ENCODE measurements at places on chromosomes 2 and 18. TPM values are rescaled to one million over a fixed set of nuclear protein-coding genes. Genes with fewer than 3 reads are reported as not detected.

Gene RGPD4
- total RNA-seq = not detected

Gene ASB3
- 8.4 TPM for total RNA-seq

Gene HAAO
- total RNA-seq = 1.6 TPM

Gene CAPG
- 18.0 TPM for total RNA-seq

Gene CD8B
- not detected for total RNA-seq

Gene FAM110C
- 3.9 TPM for total RNA-seq

Gene FBXO48
- total RNA-seq = 0.56 TPM

Gene IL1A
- total RNA-seq = not detected

Gene CHST9
- total RNA-seq = 12.2 TPM

Gene ORC4
- 45.7 TPM for total RNA-seq

Gene OTOS
- total RNA-seq = not detected

DNA sequence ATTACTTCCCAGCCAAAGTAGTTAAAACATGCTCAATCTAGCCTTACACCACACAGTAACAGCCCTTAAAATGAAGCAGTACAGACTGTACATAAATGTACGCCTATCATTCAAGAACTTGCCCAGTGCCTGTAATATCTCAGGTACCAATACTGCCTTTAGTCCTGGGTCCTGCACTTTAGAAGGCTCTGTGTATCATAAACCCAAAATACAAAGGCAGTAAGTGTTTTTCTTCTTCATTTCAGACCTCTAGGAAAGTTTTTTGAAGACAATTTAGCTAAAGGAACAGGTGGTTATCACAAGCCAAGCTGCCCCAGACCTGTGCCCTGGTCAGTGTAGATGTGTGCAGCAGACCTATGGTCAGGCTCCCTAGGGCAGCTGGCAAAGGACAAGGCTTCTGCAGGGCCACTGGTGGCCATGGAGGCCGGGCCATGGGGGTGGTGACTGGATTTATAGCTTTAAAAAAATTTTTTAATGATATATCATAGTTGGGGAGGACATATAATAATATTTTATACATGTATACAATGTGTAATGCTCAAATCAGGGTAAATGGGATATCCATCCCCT is 18.8 kb downstream of the LPIN2 start:
- DNase-seq = no peak
- H3K27ac ChIP-seq = no peak overlapping the region

DNA sequence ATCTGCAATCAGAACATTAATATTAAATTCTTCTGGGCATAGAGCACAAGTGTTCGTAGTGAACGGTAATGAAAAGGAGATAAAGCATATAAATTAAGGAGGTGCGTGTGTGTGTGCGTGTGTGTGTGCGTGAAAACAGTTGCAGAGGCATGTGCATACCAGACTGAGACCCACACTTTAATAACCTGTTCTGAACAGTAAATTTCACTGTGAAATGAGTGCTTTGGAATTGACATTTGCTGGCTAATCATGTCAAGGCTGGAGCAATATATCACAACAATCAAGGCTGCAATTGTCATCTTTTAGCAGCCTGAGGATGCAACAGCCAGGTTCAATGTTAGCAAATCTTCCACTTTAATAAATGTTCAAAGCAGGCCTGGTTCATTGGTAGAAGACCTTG is 57.9 kb downstream of the DCDC2C start:
- H3K4me1 ChIP-seq = no peaks in the 10 kb centered on the region
- no peak for DNase-seq
- no peaks in the 10 kb centered on the region for H3K36me3 ChIP-seq
- no peak overlapping the region for H3K27ac ChIP-seq

- no peak overlapping the region for H3K4me3 ChIP-seq
- H3K27ac ChIP-seq = peak overlapping the region; percentile 80
- H3K27me3 ChIP-seq = no peaks in the 10 kb centered on the region
- peaks cover 63% of the 10 kb centered on the region for H3K4me1 ChIP-seq
Measured at GRCh38 chr2:46339200-46339599, 42.0 kb downstream of the EPAS1 start.

DNA sequence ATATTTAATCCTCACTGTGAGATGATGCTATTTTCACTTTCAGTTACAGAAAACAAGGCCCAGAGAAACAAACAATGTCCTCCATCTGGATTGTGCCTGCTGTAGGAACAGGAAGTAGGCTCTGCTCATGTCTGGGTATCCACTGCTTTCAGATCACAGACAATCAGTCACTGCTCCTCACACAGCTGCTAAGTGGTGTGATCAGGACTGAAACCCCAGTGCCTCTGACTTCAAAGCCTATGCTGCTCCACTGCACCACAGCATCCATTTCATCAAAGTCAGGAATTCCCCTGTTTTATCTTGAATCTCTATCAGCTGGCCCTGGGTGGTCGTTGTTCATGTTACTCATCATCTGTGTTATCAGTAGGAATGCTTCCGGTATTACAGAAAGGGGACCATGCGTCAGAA is 303.8 kb upstream of the TRIB2 start:
- no peak overlapping the region for H3K4me3 ChIP-seq
- no peaks in the 10 kb centered on the region for H3K36me3 ChIP-seq
- H3K27ac ChIP-seq = no peak overlapping the region
- no peaks in the 10 kb centered on the region for H3K27me3 ChIP-seq
- DNase-seq = no peak
- no peaks in the 10 kb centered on the region for H3K4me1 ChIP-seq

GRCh38 chr2:121400201-121400600 is 115.2 kb upstream of the TFCP2L1 start:
- H3K4me3 ChIP-seq = no peak overlapping the region
- H3K4me1 ChIP-seq = no peaks in the 10 kb centered on the region
- no peaks in the 10 kb centered on the region for H3K27me3 ChIP-seq
- peaks cover 26% of the 10 kb centered on the region for H3K36me3 ChIP-seq

GRCh38 chr2:47592381-47592780 is 189.4 kb downstream of the MSH2 start:
- H3K36me3 ChIP-seq = no peaks in the 10 kb centered on the region
- no peak overlapping the region for H3K27ac ChIP-seq
- H3K4me1 ChIP-seq = no peaks in the 10 kb centered on the region

- peaks cover 10% of the 10 kb centered on the region for H3K4me1 ChIP-seq
- no peak overlapping the region for H3K27ac ChIP-seq
- peak; percentile 10 for DNase-seq
- no peaks in the 10 kb centered on the region for H3K36me3 ChIP-seq
- peaks cover 56% of the 10 kb centered on the region for H3K27me3 ChIP-seq
Measured at GRCh38 chr2:26567534-26567933, 73.6 kb downstream of the CIB4 start.

DNA sequence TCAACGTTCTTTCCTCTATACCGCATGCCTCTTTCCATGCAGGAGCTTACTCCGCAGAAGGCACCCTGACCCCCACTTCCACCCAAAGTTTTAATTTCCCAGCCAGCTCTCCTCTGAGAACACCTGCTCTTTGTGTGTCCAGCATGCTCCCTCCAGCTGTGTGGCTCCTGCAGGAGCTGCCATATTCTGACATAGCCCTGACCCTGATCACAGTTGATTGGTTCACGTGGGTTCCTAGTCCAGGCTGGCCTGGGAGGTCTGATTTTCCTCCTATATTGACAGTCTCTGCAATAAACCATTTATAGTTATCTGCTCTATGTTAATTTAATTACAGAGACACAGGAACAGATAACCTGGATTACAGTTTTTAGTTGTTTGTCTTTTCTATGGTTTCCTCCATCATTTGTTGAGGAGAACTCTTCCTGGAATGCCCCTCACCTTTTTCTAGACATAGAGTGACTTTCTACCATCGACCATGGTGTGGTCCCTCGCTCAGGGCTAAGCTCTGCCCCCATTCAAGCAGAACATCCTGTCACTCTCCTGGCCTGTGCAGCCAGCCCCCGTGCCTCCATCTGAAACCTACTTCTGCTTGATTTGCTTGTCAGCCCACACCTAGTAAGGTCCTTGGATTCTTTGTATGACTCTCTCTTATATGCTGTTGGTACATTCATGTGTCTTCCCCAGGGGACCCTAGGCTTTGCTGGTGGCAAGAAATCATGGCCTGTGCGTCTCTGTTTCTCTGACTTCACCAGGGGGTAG is 231.5 kb downstream of the LPIN1 start:
- DNase-seq = no peak
- H3K27me3 ChIP-seq = no peaks in the 10 kb centered on the region
- H3K27ac ChIP-seq = no peak overlapping the region
- H3K36me3 ChIP-seq = no peaks in the 10 kb centered on the region
- H3K4me1 ChIP-seq = no peaks in the 10 kb centered on the region

DNA sequence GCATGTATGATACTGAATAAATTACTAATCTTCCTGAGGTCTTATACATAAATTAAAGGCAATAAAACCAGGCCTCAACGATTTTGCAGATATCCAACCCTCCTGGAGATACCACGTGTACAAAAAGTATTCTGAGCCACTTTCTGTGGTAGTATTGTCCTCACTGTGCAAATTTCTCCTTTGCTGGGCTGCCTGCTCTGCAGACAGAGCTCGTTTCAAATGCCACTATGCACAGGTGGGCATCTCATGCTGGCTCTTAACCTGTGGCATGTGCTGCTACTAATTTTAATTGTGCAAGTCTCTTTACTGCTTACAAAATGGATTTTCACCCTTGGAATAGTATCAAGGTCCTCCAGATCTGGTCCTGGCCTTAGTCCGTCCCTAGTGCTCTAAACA is 66.4 kb upstream of the SLC16A14 start:
- no peaks in the 10 kb centered on the region for H3K27me3 ChIP-seq
- H3K36me3 ChIP-seq = no peaks in the 10 kb centered on the region
- H3K4me1 ChIP-seq = peaks cover 13% of the 10 kb centered on the region

GRCh38 chr2:86229221-86229620 is 30.0 kb downstream of the MRPL35 start:
- H3K27me3 ChIP-seq = no peaks in the 10 kb centered on the region
- no peak for DNase-seq
- H3K27ac ChIP-seq = no peak overlapping the region

DNA sequence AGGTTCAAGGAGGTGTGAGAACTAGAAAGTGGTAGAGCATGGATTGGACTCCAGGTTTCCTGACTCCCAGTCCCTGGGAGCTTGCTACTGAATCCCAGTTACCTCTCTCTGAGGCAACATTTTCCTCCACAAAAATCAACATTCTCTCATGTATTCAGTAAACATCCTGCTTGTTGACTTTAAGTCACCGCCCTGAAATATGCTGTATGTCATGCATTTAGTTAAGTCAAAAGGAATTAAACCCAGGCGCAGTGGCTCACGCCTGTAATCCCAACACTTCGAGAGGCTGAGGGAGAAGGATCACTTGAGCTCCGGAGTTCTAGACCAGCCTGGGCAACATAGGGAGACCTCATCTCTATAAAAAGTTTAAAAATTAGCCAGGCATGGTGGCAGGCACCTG is 3.8 kb downstream of the MATN3 start:
- H3K27me3 ChIP-seq = peaks cover 6% of the 10 kb centered on the region
- DNase-seq = no peak
- H3K4me1 ChIP-seq = peaks cover 9% of the 10 kb centered on the region
- H3K36me3 ChIP-seq = no peaks in the 10 kb centered on the region
- no peak overlapping the region for H3K27ac ChIP-seq
- no peak overlapping the region for H3K4me3 ChIP-seq

DNA sequence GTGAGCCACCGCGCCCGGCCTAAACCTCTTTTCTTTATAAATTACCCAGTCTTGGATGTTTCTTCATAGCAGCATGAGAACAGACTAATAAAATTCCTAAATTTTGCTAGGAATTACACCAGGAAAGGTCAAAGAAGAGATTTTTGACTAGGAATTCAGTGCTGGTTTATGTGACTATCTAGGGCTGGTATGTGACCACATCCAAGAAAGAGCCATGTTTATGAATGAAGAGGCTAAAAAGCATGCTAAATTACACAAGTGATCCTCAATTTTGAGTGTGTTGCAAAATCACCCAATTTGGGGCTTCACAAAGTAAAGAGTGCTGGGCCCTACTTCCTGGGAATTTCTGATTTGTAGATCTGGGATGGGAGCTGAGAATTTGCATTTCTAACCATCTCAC is 123.6 kb downstream of the CSRNP3 start:
- H3K36me3 ChIP-seq = peaks cover 19% of the 10 kb centered on the region
- no peaks in the 10 kb centered on the region for H3K27me3 ChIP-seq
- no peak overlapping the region for H3K4me3 ChIP-seq

DNA sequence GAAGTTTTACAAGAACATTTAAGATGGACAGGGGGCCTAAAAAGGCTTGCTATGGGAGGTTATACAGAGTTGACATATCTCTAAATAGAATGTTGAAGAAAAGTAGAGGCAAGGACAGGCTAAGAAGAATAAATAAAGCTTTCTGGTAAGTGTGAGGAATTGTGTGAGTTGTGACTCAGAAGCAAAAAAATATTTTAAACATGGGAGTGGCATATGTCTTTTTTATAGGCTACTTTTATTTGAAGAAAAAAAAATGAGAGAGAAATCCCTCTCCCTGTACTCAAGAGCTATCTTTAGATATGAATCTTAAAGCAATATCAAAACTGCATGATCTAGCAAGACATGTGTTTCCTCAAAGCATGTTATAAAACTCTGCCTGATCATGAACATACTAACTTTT is 41.1 kb downstream of the RAB3GAP1 start:
- H3K4me3 ChIP-seq = no peak overlapping the region
- no peaks in the 10 kb centered on the region for H3K36me3 ChIP-seq
- DNase-seq = no peak
- H3K27ac ChIP-seq = no peak overlapping the region
- no peaks in the 10 kb centered on the region for H3K27me3 ChIP-seq
